ENCODE measurements at places on chromosomes 6 and 20.

GRCh38 chr6:158361961-158362669, 49.9 kb downstream of the TULP4 start:
- DNase-seq, result no peak

- DNase-seq, result peak; percentile 60
These were observed 70.9 kb upstream of the PLEKHG1 start for GRCh38 chr6:150528648-150529285.

- DNase-seq, result no peak
These were observed 11.1 kb upstream of the LSM14B start for GRCh38 chr20:62111148-62111547.

DNA sequence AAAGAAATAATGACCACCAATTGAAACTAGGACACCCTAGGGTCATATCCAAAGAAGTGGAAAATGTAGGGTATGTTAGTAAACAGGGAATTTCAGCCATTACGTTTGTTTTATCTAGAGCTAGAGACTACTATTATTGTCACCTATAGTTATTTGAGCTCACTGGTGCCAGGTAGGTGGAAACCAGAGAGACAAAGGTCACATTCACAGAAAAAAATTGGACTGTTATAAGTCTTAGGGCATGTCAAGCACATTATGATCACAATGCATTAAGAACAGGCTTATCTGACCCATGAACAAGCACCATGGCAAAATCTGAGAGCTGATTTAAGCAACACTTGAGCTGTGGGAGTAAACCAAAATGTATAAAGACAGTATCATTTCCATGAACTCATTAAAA, 530.1 kb upstream of the CITED2 start:
- DNase-seq, result no peak

DNA sequence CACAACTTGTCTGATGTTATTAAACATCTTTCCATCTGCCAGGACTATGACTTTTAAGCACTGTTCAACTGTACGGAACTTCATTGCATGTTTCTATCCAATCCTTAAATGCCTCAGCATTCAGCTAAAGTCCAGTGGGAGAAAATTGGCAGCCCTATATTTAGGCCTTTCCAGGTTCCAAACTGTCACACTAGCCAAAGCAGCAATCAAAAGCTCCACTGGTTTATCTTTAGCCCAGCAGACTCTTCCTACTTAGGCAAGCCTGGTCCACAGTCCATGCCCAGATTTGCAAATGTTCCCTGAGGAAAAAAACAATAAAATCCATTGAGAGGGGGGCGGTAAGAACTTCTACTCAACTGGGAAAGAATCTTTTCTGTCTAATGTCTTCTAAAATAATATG, 349.1 kb upstream of the GJE1 start:
- no peak for DNase-seq

DNA sequence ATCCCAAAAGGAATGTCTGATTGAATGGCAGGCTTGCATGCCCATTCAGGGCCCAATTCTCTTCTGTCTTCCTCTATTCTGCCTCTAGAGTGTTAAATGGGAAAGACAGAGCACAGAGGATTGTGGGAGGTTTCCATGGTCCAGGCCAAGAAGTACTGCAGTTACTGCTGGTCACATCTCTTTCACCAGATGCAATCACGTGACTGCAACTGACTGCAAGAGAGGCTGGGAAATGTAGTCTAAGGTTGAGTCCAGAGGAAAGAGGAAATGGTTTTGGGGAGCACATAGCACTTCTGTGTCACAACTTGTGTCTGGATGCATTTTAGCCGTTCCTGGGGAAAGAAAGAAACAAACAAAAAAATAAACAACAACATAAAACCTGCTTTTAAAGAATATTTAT, 336.4 kb upstream of the BTBD3 start:
- no peak for DNase-seq

GRCh38 chr6:143198312-143198711, 137.6 kb downstream of the AIG1 start:
- DNase-seq, result no peak

- DNase-seq, result no peak
These were observed 101.4 kb downstream of the LRRC1 start for GRCh38 chr6:53896196-53896595.

DNA sequence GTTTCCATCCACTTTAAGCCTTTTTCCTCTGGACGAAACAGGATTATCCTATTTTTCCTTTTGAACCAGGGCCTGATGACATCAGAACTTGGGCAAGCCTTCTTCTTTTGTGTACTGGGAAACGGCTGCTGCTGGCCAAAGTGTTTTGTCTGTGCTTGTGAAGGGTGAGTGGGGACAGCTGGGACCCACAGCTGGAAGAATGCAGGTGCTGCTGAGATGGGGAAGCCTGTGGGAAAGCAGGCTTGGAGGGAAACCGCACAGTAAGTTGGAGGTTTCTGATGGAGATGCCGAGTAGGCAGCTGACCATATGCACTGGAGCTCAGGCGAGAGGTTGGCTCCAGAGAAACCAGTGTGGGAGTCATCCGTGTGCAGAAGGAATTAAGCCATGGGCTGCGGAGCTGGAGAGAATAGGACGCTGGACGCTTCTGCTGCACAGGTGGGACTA, 8.5 kb upstream of the PSMG4 start:
- DNase-seq, result no peak

GRCh38 chr6:2916158-2916925, 13.2 kb upstream of the SERPINB9 start:
- DNase-seq, result no peak

- DNase-seq, result no peak
These were observed 39.5 kb downstream of the ATP9A start for GRCh38 chr20:51728737-51729136.

- DNase-seq, result no peak
These were observed 83.6 kb upstream of the CHD6 start for GRCh38 chr20:41701588-41702348.

DNA sequence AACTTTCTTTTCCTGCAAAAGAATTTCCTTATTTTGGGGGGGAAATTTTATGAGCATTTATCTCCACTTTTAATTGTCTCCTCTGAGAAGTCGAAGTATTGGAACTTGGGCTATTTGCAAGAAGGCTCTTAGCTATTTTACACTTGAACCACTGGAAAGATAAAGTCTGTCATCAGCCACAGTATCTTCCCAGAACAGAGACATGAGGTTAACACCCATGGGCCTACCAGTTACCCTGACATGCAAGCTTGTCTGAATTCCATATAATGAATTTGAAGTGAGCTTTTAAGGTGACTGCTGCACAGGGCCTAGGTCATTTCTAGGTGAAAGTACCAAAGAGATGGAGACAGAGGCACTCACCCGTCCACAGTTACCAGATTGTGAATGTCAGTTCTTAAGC, 193.1 kb downstream of the SIM1 start:
- DNase-seq, result no peak

- DNase-seq, result no peak
These were observed 2.5 kb downstream of the PDE7B start for GRCh38 chr6:135853986-135854385.

DNA sequence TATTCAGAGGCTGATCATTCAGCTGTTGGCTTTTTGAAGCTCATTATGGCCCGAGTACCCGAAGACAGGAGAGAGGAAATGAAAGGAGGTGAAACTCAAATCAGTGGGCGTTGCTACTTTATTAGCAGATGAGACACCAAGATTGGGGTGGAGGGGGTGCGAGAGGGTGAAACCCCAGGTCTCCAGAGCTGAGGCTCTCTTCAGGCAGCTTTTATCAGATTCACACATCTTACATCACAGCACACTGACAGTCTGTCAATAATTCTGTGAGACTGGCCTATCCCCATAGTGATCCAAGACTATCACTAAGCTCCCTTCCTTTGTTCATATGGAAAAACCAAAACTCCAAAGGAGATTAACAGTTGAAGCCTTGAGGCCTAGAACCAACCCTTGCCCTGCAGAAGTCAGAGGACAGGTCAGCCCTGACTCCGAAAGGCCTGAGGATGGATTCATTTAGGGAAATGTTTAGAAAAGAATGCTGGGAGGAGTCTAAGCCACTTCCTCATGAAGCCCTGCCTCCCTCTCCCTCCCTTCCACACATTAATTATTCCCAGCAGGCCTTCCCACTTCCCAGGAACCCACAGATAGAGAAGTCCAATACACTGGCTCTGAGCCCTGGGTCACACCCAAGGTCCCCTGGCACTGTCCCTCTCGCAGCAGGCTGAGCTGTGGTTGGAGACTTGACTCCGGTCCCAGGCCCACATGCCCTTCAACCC, 23.2 kb downstream of the TRERF1 start:
- peak; percentile 69 for DNase-seq

DNA sequence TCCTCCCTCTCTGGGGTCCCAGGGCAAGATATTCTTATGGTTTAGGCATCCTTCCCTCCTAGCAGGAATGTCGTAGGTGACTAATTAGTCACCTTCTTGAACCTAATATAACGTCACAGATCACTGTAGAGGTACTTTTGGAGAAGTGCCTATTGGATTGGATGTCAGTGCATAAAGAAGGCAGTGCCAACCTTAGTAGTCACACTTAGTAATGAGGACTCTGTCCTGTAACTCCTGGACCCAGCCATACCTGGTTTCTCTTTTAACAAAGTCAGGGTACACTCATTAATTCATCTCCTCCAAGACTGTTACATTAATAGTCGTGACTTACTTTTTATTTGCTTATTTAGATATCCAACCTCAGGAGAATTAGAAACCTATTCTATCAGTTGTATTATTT, 20.0 kb downstream of the VTA1 start:
- no peak for DNase-seq

DNA sequence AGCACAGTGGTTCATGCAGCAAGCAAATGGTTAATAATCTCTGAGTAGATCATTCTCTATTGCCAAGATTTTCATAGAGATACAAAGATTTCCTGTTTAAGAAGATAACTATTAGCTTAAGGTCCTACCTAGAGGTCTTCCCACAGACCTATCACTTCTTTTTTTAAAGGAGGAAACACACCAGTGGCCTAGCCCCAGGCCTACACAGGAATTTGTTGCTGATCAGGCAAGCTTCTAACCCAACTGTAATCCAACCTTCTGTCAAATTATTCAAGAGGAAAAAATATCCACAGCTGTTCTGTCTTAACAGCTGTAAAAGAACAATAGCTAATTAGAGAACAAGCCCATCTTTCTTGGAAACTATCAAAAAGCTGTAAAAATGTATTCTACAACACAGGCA, 332.8 kb downstream of the BTBD9 start:
- DNase-seq, result no peak

DNA sequence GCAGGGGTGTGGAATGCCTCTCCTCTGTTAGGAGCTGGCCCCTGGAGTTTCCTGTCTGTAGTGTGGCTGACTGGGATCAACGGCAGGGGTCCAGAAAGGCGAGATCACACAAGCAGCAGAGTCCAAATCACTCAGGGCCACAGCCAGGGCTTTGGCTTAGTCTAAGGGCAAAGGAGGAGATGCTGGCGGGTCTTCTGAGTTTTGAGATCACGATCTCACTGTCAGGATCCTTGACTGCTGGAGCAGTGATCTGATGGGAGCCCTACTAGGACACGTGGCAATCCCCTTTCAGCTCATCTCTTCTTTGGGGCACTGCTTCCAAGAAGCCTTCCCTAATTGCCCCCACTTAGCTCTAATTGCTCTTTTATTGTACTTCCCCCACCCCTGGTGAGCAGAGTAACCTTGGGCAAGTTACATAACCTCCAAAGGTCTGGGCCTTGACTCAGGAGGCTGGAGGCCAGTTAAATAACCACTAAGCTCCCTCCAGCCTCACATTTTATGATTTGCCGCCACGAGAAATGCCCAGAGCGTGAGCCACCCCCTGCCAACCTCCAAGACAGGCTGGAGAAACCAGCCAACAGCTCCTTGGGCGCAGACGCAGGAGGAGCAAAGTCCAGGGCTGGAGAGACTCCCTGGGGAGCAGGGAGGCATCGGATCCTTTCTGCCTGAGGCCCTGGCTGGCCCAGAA, 12.0 kb downstream of the KCNK5 start:
- DNase-seq, result no peak

DNA sequence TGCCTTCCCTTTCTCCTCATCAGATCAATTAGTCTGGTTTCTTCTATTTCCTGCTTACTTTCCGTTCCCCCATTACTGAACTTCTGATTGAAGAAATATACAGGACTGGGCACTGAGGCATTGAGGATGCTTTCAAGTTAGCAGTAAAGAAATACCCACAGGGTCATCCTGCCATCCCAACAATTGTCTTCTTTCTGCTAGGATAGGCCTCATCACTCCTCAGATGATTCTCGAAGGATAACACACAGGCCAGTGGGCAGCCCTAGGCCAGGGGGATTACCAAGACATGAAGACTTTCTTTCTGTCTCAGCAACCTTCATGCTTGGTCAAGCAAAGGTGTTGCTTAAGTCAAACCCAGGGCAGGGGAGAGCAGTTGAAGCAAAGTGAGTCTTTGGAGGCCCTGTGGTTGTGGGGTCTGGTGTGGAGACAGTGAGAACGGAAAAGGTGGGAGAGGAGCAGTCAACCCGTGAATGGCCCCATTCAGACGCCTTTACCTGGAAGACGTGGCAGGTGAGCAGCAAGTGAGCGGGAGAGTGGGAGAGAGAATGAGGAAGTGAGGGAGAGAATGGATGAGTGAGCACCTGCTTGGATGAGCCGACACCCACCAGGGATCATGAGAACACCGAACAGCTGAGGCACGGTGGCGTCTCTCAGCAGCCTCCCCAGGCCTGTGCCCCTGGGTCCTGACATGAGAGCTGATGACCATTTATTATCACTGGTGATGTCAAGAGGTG, 462.9 kb downstream of the PREX1 start:
- DNase-seq, result no peak

- no peak for DNase-seq
These were observed 23.7 kb downstream of the POM121L2 start for GRCh38 chr6:27288136-27289044.

- DNase-seq, result no peak
These were observed 21.9 kb downstream of the CCN2 start for GRCh38 chr6:131929264-131929663.

GRCh38 chr6:35494161-35494563, 2.7 kb downstream of the TEAD3 start:
- no peak for DNase-seq

- DNase-seq, result no peak
These were observed 118.8 kb upstream of the PTCHD4 start for GRCh38 chr6:48229841-48230240.

DNA sequence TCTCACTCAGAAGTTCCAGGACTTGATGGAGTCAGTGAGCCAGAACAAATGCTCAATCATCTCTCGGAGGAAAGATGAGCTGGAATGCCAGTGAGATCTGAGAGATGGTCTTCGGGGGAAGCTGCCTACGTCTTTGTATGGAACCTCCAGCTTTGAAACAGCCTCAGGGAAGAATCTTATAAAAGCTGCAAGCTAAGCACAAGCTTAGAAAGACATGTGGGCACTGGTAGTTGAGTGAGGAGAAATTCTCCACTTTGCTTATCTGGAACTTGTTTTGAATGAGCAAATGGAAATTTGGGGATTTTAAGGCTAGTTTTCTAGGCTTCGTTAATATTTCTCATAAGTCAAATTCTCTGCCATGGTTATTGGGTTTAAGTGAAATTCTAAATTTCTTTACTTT, 594.4 kb downstream of the QKI start:
- no peak for DNase-seq

GRCh38 chr6:43159599-43159998, 11.5 kb upstream of the SRF start:
- no peak for DNase-seq

All from right cardiac atrium (tissue), 5 donors.